ENCODE measurements at places on chromosomes 2 and 18.

GRCh38 chr18:10006311-10006893 is 92.6 kb downstream of the VAPA start:
- no peak for DNase-seq

DNA sequence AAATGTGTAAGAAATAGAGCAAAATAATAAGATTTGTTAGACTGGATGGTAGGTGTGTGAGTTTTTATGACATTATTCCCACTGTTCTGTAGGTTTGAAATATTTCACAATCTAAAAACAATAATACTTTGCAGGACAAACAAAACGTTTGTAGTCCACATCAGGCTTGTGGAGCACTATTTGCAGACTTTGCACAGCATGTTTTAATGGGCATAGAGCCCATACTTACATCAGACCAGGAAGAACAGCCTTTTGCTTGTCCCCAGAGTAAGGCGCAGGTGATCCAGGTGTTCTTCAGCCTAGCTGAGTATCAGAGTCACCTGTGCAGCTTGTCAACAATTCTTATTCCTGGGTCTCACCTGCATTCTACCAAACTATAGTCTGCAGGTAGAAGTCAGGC is 9.1 kb upstream of the STK39 start:
- DNase-seq = no peak

- no peak for DNase-seq
Observed at GRCh38 chr2:65790676-65790935, 358.2 kb upstream of the SPRED2 start.

- DNase-seq = no peak
Observed at GRCh38 chr2:238380785-238381184, 45.9 kb upstream of the ASB1 start.

DNA sequence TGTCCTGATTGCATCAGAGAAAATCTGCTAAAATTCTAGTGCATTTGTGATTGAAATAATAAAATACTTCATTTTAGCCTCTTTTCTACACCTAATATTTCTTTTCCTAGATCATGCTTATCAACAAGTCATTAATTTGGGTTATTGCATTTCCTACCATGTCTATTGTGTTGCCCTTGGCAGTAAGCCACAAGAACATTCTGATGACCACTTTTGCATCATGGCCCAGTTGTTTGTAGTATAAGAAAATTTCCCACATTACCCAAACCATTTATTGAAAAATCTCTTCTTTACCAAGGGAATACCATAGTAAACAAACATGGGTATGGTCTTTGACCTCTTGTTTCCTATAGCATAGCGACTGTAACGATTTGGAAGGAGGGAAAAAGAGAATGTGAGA is 76.3 kb downstream of the R3HDM1 start:
- DNase-seq = no peak

DNA sequence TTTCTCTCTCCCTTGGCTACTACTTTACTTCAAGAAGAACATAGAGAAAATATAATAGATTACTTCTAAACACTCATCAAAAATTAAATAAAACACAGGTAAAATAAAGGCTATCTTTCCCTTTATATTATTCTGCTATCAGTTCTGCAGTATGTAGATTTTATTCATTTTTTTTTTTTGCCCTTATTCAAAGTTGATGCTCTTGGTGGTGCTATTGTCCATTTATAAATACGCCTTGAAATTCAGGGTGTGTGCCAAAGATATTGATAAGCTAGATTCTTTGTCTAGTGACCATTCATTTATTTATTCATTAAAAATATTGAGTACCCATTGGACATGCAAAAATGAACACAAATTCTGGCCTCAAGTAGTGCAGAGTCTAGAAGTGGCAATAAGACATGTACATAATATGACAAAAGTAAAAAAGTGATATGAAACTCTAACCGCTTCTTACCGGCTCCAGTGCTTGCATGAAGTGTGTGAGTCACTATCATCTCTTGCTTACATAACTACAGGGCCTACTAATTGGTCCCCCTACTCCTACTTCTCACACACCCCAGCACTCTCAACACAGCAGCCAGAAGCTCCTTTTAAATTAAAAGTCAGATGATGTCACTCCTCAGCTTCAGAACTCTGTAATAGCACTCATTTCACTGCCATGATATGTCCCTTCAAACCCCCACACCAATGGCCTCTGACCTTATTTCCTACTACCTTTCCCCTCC is 208.3 kb upstream of the FANCL start:
- no peak for DNase-seq

DNA sequence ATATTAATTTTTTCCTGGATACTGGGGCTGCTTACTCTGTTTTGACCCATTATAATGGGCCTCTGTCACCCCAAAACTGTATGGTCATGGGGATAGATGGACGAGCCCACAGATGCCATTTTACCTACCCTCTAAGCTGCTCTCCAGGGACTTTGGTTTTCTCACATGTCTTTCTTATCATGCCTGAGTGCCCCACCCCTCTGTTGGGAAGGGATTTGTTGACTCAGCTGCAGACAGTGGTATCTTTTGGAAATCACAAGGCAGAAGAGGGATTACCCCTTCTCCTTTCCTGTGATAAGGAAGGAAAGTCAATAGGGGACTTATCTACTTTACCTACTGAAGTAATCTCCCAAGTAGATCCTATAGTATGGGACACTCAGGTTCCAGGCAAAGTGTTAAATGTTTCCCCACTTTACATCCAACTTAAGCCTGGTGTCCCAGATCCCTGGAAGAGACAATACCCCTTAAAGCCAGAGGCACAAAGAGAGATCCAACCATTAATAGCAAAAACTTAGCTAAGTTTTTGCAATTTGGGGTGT is 182.7 kb downstream of the RNF152 start:
- DNase-seq = no peak

GRCh38 chr2:63692002-63692606 is 103.3 kb downstream of the MDH1 start:
- DNase-seq = peak; percentile 56

DNA sequence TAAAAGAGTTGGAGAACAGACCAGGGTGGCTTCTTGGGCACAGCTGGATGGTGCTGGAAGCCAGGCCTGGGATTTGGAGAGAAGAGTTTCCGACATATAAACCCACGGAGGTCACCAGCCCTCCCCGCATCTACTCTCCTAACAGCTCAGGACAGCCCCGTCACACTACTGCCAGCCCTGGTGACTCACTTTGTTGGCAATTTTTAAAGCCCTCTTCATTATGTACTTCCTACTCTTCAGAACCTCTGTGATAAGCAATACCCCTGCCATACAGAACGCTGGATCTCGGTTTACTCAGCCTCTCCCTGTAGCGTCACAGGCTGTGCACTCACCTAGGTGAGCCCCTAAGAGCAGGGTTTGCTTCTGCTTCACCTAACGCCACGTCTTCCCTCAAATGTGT is 48.1 kb downstream of the ID2 start:
- DNase-seq = no peak

- no peak for DNase-seq
Observed at GRCh38 chr2:3703236-3703756, at the start of gene DCDC2C. DCDC2C (plus strand) TSS chr2:3703575; CDS start chr2:3703752, 177 bp downstream.

- DNase-seq = no peak
Observed at GRCh38 chr2:201128933-201129505, 13.1 kb downstream of the CFLAR start.

DNA sequence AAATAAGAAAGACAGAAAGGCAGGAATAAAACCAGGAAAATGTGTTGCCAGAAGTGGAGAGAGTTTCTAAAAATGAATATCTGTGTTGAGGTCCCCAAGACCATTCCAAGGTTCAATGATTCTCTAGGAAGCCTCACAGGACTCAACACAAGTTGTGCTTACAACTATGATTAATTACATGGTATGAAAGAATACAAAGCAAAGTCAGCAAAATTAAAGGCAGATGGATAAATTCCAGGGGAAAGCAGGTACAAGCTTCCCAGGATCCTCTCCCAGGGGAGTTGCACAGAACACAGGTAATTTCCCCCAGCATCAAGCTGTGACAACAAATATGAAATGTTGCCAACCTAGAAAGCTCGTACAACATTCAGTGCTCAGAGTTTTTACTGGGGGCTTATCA is 154.4 kb upstream of the HNMT start:
- DNase-seq = no peak

DNA sequence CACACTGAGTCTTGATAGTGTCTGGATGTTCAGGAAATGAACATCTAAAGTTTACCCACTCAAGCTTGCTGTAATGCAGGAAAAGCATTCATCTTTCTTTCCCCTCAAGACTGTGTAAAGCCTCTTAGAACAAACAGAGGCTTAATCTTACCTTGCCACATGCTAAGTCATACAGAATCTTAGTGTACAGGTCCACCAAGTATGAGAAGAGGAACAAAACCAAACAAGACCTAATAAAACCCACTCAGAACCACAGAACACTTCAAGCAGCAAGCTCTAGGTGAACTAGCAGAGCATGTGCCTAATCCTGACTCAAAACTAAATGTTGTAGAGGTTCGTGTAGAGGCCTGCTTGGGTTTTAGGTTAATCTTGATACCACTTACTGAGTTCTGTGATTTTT is 97.6 kb downstream of the SPTBN1 start:
- no peak for DNase-seq

DNA sequence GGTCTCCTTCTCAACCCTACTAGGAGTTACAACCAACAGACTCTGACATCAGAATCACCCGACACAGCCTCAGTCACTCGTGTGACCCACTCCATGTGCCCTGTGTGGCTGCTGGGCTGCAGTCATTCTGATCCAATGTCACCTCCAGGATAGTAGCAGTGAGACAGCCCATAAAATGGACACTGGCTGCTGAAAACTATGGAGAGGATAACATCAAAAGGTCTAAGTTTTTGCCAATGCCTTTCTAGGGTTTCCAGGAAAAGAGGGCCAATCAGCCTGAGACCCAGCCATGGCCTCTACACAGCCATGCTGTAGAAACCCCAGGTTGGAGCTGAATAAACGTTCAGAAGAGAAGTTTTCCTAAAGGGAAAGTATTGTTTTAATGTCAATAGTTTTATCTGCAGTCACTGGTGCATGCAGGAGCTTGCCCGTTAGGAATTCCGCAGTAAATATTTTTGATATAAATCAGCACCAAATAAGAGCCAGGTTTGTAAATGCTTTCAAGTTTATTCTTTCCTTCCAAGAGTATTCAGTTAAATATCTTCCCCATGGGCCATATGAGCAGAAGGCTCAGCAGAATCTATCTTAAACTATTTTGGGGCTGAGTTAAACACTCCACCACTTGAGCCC is 92.2 kb upstream of the PID1 start:
- DNase-seq = no peak

- DNase-seq = no peak
Observed at GRCh38 chr2:196566961-196567666, 72.4 kb upstream of the CCDC150 start.

- DNase-seq = peak; percentile 48
Observed at GRCh38 chr2:15242936-15243461, 318.1 kb downstream of the NBAS start.

DNA sequence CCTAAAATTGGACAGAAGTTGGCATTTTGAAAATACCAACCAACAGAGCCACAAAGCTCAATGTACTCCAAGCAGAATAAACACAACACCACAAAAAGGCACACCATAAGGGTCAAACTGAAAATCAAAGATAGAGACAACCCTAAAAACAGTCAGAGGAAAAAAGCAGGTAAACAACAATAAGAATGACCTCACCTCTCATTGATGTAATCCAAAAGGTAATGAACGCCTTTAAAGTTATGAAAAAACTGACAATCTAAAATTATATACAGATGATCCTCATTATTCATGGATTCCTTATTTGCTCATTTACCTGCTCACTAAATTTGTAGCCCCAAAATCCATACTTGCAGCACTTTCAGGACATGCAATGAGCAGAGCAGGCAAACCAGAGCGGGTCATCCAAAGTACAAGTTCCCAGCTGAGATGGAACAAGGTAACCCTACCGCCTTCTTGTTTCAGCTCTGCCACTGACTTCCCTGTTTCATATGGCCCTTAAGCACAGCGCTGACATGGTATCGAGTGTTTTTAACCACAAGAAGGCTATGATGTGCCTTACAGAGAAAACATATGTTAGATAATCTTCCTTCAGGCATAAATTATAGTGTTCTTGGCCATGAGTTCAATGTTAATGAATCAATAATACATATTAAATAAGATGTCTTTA is 17.0 kb downstream of the RTN4 start:
- peak; percentile 23 for DNase-seq

- peak; percentile 31 for DNase-seq
Observed at GRCh38 chr2:44753552-44754285, 187.8 kb upstream of the SIX3 start.

- DNase-seq = no peak
Observed at GRCh38 chr2:152042636-152043615, 55.9 kb downstream of the CACNB4 start.

GRCh38 chr2:30701782-30702181 is 105.5 kb downstream of the CAPN13 start:
- DNase-seq = no peak

DNA sequence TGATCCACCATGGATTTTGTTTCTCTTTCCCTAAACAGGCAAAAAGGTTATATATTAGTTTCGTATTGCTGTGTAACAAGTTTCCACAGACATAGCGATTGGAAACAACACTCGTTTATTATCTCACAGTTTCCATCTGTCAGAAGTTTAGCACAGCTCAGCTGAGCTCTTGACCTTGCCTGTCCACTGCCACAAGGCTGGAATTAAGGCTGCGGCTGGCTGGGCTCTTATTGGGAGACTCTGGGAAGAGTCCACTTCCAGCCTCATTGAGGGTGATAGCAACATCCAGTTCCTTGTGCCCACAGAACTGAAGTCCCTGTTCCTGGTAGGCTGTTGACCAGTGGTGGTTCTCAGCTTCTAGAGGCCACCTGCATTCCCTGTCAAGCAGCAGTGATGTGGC is 120.4 kb downstream of the TPGS2 start:
- no peak for DNase-seq

DNA sequence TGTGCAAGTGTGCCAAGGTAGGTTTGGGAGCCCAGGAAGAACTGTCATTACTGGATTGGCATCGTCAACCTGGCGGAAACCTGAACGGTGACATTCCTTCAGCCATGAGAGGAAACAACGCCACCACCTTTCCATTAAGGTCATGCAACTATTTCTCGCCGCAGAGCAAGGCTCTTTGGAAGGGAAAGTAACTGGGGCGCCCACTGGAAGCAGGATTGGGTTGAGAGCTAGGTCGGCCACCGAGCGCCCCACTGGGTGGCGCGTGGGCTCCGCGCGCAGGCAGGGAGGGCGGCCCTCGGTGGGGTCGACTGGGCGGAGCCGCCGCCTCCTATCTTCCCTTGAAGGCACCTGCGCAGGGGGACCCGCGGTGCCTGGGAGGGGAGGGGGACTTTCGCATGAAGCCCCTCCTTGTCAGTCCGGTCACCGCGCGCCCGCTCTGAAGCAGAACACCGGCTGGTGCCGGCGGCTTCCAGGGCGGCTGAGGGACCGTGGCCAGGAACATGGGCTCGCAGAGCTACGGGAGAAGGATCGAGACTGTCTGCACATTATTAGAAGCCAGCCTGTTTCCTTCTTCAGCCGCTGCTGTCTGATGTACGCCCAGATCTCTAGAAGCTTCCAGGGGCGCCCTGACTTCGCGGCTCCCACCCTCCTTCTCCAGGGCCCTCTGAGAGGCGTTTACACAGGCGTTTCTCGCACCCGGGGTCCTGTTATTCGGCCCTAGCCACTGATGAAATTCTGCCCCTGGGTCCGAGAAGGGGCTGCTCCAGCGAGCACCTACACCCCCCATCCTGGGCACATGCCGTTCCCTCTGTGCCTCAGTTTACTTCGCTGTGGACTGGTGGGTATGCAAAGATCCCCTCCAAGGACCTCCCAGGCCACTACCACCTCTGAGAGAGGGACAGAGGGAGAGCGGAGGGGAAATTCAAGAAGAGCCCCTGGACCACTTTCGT is 27.3 kb upstream of the MAL start:
- DNase-seq = no peak

Measured in erythroblast (primary cell).